CD8-positive, alpha-beta T cell (primary cell): ENCODE measurements at places on chromosomes 4 and X.

- no peak for DNase-seq
Observed at GRCh38 chr4:172947594-172947993, 221.0 kb upstream of the GALNT7 start.

DNA sequence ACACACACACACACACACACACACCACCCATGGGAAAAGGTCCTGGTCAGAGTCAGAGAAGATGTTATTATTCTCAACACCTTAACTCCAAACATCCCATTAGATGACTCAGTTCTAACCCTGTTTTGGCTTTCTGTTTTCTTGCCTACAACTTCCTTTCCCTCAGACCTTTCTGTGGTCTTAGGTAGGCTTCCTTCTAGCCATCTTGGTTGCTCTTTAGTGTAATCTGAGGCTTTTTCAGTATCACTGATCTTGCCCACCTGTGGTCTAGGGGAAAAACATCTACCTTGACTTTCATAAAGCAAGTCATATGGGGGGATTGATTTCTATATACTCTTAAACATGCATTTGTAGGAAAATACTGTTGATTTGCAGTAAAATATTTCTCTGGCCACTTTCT lies 56.9 kb downstream of the ATG4A start:
- no peak for DNase-seq

- no peak for DNase-seq
Observed at GRCh38 chr4:103397541-103397940, 199.4 kb upstream of the CENPE start.

DNA sequence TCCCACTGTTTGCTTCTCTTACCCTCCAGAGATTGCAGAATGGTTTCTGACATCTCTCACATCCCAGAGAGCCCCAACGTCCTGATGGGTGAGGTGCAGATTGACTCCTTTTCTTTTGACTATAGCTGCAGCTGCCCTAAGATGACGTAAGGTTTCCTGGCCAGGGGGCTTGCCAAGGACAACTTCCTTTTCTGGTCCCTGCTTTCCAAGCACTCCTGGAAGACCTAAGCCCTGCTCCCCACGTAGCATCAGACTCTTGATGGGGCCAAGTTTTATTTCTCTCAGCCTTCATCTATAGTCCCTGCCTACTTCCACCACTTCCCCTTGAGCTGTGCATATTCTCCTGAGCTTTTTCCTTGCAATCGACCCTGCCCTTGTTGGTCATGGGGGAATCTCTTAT lies 497.7 kb downstream of the IDS start:
- no peak for DNase-seq

DNA sequence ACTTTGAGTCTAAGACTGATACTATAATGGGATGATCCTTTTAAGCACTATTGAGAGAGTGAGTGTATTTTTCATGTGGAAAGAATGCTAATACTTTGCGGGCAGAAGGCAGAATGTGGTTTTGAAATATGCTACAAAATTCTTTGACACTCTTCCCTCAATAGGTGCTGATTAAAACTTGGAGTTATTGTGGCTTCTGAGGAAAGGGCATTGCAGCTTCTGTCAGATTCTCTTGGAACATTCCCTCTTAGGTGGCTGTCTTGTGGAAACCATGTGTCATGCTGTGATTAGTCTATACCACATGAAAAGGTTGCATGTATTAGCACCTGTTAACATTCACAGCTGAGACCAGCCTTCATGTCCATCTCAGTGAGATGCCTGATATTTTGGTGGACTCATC lies 547.0 kb downstream of the STIM2 start:
- DNase-seq = no peak

- no peak for DNase-seq
Observed at GRCh38 chrX:122501652-122502051, 682.4 kb upstream of the GRIA3 start.

DNA sequence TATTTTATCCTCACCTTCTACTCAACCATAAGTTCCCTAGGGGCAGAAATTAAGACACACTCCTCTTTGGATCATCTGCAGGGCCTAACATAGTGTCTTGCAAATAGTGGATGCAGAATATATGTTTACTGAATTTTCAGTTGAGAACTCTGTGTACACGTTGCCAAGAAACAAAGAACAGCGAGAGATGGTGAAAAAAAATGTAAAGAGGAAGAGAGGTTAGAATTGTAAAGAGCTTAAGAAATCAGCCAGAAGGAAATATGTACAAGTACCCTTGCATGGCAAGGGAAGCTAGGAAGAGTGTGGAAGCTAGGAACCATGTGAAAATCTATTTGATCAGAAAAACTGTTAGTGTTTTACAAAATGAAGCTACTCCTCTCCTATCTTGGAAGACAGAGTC lies 431.0 kb downstream of the SMARCA1 start:
- no peak for DNase-seq

DNA sequence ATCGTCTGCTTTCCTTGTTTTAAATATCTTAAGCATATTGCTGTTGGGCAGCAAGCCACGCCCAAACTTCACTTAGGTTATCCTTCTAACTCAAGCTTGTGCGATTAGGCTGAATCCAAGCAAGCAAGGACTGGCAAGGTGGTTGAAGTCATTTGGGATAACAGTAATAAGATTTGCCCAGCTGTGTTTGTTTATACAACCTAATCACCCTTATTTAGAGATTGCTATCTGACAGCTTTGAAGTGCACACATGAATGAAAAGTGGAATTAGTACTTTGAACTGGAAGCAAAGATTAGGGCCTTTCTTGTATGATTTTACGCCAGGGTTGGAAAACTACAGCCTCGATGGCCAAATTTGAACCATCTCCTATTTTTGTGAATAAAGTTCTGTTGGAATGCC lies 182.1 kb downstream of the ASB9 start:
- DNase-seq = no peak
